ENCODE measurements at places on chromosomes 3 and 15.

- DNase-seq, result no peak
These were observed 16.8 kb downstream of the C3orf20 start for GRCh38 chr3:14691719-14692118.

- peak; percentile 99 for DNase-seq
These were observed 16.5 kb downstream of the DUSP7 start for GRCh38 chr3:52039846-52040245.

GRCh38 chr3:112409041-112409440 lies 76.1 kb downstream of the CD200 start:
- DNase-seq, result no peak

GRCh38 chr3:94303897-94304296 lies 241.0 kb downstream of the NSUN3 start:
- peak; percentile 69 for DNase-seq

- DNase-seq, result no peak
These were observed 20.7 kb downstream of the RHCG start for GRCh38 chr15:89475661-89476060.

- no peak for DNase-seq
These were observed 65.0 kb upstream of the SLC6A1 start for GRCh38 chr3:10927551-10927950.

- no peak for DNase-seq
These were observed 7.5 kb upstream of the TM4SF1 start for GRCh38 chr3:149384911-149385321.

DNA sequence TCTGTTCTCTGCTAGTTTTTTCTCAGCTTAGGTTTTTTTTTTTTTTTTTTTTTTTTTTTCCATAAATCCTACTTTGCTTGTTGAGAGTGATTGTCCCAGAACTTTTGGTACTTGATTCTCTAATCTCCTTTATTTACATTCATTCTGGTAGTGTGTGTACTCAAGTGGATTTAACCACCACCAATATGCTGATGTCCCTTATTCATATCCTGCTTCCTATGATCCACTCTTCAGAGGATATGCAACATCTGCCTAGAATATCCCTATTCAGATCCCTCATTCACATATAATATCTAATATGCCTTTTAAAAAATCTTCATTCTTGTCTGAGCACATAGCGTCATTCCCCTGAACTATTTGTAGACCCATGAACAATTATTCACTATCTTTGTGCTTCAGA lies 342.9 kb downstream of the VGLL3 start:
- DNase-seq, result no peak

GRCh38 chr15:83613714-83614113 lies 40.2 kb upstream of the ADAMTSL3 start:
- peak; percentile 7 for DNase-seq

DNA sequence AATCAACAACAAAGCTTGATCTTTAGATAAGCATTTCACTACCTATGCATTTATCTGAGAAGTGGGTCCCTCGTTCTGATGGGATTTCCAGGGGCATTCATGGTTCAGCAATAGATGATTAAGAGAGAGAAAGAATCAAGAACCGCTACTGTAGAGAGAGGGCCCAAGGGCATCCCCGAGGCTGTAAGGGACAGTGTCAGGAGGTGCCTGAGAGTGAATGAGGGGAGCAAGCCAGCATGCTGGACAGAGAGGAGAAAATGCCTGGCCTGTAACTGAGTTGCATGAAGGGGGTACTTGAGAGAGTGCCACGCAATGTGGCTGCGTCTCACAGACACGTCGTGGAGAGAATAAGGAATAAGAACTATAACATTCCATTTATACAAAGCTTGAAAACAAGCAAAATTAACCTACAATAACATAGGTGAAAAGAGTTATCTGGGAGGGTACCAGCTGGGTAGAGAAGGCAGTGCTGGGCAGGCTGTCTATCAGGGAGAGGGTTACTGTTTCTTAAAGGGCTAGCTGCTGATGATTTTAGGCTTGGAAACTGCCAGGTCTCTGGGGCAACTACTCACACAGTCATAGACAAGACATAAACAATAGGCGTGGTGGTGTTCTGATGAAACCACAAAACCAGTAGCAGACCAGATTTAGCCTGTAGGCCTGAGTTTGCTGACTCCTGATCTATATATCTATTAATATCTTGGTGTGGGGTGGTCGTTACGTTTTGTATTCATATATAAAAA lies 374.6 kb upstream of the CFAP20DC start:
- DNase-seq, result no peak

DNA sequence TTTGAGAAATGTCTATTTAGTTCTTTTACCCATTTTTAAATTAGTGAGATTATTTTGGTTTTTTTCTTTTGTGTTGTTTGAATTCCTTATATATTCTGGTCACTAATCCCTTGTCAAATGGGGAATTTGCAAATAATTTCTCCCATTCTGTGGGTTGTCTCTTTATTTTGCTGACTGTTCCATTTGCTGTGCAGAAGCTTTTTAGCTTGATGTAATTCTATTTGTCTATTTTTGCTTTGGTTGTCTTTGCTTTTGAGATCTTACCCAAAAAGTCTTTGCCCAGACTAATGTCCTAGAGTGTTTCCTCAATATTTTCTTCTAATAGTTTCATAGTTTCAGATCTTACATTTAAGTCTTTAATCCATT lies 472.9 kb downstream of the TBL1XR1 start:
- DNase-seq, result no peak

DNA sequence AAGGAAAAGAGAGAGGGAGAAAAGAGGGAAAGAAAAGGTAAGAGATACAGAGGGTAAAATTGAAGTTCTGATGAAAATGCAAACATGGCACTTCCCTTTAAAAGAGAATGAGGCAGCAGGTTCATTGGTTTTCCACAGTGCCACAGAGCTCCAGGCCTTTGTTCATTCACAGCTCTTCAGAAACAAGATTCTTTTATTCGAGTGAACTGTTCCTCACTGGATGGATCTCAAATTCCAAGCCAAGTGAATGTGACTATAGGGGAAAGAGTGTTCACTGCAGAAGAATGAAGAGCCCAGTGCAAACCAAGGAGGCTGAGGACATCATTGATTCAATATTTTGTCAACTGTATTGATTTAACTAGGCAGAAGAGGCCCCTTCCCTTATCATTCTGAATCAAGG lies 280.3 kb upstream of the PROK2 start:
- DNase-seq, result peak; percentile 64

DNA sequence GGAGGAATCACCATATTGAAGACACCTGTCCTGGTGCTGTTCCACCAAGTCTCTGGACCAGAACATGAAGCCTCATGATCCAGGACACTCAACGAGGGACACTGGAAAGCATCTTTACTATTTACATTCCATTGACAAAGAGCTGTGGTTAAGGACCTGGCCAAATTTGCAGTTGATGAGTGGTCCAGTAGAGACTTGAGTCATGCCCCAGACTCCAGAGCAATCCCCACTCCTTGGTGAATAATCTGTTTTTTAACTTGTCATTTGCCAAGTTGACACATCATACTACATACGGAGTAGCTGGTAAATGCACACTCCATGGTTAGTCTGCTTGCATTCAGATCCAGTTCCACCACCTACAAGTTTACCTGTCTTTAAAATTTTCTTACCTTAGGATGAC lies 1.2 kb upstream of the COL6A6 start:
- no peak for DNase-seq

GRCh38 chr3:117285737-117286136 lies 576.2 kb downstream of the TUSC7 start:
- DNase-seq, result no peak

GRCh38 chr15:59051873-59052861 lies 52.8 kb upstream of the CCNB2 start:
- no peak for DNase-seq

DNA sequence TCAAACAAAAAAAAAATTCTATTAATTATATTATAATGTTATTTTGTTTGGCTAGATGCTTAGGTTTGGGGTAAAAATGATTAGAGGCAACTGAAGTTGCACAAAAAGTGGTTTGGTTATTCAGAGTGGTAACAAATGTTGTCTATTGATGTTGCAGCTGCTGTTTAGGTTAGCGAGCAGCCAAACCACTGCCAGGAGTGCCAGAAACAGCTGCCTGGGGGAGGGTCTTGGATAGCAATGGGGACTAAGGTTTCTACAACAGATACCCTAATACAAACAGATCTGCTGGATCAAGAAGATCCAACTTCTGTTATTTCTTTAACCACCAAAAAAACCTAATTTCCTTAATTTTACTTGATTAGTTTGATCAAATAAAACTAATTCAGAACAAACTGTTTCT lies 26.6 kb downstream of the BTLA start:
- DNase-seq, result no peak

DNA sequence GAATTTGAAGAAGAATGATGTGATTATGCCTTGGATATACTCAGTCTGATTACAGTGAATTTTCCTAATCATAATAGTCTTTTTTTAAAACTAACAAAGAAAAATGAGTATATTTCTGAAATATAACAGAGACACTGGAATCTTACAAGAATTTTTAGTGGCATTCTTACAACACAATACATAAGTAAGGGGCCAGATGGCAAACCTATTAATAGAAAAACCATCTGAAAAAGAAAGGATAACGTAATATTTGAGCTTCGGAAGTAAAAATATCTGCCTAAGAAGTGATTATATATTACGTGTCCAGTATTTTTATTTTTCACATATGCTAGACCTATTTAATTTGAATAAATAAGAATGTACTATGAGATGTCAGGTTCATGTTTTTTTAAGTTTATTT lies 452.8 kb downstream of the NAALADL2 start:
- DNase-seq, result no peak

GRCh38 chr3:146163584-146163983 lies 2.6 kb upstream of the PLOD2 start:
- no peak for DNase-seq

DNA sequence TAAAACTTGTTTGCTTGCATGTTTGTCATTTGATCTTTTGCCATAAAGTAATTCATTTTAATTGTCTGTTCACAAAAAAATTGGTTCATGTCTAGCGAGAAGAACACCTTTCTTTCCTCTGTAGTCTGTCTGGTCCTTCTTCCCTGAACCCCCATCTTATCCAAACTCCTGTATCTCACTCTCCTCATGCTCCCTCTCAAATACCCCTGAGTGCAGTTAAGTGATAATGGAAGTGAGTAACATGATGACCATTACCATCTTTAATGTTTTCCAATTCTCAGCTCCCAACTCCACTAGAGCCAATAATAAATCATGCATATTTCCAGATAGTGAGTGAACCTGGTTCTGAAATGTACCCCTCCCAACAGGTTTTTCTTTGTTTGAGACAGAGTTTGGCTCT lies 14.2 kb upstream of the KCNMB3 start:
- no peak for DNase-seq

DNA sequence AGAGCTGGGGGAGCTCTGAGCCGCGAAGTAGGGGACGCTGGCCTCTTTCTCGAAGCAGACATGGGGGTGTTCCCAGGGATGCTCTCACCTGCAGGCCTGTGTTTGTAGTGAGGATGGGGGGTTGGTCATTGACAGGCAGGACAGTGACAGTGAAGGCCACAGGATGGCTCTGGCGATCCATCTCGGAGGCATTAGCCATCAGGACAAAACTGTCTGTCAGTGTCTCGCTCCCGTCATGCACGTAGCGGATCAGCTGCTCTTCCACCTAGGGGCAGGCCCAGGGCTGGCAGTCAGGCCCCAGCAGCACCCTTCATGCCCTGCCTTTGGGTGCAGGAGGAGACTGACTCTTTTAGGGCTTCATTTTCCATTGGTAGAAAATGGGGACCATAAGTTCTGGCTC lies 28.0 kb downstream of the CSPG4 start:
- DNase-seq, result no peak

DNA sequence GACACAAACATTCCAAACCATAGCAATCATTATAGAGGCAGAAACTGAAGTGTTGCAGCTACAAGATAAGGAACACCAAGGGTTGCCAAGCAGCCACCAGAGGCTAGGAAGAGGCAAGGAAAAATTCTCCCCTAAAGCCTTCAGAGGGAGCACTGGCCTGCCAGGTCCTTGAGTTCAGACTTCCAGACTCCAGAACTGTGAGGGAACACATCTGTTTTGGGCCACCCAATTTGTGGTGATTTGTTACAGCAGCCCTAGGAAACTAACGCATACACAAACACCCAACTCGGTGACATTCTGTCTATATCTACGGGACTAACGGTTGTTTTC lies 54.6 kb downstream of the MB21D2 start:
- no peak for DNase-seq

- DNase-seq, result peak; percentile 35
These were observed 85.0 kb downstream of the FOXP1 start for GRCh38 chr3:71498543-71498942.

Data from Ammon's horn (tissue), 1 donor.